ENCODE measurements at places on chromosomes 1 and 21.

DNA sequence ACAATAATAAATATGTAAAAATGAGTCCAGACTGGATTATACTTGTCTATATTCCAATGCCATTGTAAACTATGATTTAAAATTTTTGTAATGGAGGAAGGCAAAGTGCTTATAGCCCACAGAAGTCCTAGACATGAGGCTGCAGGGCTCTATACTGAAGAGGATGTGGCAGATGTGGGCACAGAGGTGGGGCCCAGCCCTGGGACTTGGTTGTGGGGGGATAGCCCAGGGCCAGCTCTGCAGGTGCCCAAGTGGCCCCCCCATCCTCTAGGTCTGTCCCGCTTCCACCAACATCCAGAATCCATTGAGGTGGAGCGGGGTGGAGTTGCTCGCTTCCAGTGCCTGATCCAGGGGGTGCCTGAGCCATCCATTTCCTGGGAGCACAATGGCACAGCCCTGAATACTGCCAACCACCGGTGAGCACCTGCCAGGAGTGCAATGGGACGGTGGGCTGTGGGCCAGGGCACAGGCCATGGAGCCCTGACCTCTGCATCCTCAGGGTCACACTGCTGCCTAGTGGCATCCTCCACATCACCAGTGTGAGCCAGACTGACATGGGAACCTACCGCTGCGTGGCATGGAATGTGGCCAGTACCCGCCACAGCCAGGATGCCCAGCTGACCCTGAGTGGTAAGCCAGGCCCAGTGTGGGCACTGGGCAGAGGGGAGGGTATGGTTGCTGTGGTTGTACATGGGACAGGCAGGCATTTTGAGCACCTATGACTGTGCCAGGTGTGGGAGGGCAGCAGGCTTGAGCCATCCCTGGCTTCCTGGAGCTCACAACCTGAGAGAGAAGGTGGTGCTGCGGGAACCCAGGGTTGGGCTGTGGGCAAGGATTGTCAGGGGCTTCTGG is 21.0 kb downstream of the SLC27A3 start:
- DNase-seq = no peak

GRCh38 chr1:225242611-225243010 is 185.2 kb downstream of the LBR start:
- DNase-seq = no peak

DNA sequence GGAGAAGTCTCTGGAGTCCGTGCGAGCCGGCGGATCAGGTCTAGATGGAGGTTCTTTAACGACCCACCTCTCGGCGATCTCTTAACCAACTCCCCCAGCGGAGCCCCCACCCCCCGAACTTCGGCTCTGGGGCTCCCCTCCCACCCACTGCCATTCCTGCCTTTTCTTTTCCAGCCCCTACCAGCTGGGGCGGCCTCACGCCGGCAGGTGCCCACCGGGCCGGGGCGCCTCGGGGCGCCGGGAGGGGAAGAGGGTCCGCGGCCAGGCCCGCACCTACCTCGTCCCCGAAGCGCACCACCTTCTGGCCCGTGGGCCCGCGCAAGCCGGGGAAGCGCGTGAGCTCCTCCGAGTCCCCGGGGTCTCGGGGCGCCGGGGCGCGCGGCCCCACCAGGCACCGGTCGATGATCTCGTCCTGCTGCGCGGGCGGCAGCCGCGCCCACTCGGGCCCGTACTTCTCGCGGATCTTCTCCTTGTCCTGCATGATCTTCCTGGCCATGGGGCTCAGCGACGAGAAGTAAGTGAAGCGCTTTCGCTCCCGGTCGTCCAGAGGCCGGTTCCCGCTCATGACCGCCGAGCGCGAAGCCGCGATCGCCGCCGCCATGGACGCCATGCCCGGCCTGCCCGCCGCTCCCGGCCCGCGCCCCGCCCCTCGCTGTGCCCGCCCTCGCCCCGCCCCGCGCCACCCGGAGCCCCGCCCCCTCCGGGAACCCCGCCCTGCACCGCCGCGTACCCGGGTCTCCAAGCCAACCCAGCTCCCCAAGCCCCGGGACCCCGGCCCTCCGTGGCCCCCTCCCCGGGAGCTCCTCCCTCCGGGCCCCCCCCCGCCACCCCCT is at the start of gene C1orf198:
TSS of gene C1orf198 (minus strand) at position 619 of the 833 bp plus-strand sequence. CDS start at position 610, 9 bp downstream.
- no peak for DNase-seq

DNA sequence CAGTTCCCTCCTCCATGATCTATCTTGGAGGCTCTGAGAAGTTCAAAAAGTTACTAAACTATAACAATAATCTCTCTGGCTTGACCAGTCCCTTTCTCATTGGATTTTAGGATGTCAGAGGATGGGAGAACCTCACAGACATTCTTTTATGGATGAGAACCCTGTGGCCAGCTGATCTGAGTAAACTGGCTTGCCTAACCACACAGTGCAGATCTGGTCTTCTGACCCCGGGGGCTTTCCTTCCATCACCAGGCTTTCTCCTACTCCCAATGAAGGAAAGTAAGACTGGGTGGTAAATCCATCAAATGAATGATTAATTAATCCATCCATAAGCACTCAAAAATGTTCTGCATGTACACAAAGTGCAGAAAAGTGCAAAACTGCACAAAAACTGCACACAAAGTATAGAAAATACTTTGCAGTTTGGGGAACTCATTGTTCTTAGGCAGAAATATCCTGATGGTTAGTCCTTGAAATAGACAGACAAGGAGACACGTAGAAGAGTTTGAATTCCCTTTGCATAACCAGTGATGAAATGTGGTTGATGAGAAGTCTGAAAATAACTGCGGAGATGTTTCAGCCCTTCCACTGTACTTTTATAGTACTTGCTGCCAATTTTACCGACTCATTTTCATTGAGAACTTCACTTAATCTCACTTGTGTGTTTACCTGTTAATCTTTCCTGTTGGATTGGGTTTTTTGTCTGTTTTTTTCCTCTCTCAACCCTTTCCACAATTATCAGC is 2.5 kb upstream of the F3 start:
- DNase-seq = no peak

DNA sequence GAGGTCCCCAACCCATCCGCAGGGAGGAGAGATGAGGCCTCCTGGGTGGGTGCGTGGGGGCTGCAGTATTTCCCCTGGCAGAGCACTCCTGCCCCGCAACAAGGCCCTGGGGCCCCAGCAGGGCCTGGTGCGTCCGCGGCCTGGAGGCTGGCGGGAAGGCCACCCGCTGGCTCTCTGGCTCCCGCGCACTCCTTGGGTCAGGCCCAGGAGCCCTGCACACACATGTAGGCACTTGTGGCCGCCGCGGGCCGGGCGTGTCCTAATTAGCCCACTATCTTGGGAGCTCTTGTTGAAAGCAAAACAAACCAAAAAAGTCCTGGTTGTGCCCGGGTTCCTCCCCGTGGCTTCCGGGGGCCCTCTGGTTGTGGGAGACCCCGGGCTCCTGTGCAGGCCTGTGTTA is 49.7 kb upstream of the CCDC27 start:
- DNase-seq = no peak

DNA sequence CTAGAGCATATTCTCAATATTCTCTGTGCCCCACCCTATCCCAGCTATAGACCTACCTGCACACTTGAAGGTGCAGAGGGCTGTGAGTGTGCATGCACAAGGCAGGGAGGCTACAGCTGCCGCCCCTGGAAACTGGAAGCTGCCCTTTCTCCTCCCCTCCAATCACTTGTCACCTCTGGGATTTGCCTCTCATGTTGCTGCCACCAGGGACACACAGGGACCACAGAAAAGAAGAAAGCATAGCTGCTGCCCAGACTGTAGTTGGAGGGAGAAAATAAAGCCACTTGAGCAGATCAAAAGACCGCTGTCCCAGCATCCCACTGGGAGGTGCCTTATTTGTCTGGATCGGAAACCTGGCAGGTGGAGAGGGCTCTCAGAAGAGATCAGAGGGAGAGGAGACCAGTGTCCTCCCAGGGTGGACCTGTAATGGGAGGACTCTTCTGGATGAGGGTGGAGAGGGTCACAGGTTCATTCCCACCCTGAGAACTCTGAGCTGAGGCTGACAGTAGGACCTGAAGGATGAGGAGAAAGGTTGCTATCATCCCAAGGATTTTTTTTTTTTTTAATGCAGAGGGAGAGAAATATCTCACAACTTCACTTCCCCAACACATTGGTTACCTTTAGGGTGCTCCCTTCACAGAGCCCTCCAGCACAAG is 7.6 kb upstream of the INPP5B start:
- no peak for DNase-seq

DNA sequence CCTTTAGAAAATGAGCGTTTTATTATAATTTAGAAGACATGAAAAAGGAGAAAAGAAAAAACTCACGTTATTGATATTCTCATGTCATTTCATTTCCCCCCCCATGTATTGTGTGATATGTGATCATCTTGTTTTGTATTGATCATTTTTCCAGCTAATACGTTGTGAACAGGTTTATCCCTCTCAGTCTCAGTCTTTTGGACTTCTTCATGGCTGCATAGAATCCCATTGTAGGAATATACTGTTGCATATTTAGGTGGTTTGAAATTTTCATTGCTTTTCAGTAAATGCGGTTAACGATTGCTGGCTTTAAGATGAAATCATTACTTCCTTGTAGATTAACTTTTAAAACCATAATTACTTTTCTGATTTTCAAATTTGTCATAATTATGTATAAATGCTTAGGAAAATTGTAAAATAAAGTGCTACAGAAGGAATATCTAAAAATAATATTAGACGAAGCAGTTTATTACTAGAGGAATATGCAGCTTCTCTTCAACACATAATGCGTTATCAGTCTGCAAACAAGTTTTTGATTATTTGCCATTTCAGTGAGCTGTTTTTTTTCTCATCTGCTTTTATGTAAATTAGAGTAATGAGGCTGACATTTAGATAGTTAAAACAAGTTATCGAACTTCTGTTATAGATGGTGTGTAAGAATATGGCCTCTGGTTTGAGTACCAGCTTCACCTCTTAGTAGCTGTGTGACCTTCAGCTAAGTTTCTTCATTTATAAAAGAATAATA is 1.8 kb downstream of the SON start:
- DNase-seq = no peak

Data from keratinocyte (primary cell).